ENCODE measurements at places on chromosomes 2 and 18. TPM values are rescaled to one million over a fixed set of nuclear protein-coding genes. Genes with fewer than 3 reads are reported as not detected.

ABI2 gene
- 13.8 TPM for total RNA-seq

RAPGEF4 gene
- 1.4 TPM for total RNA-seq

SERPINB2 gene
- 205 TPM for total RNA-seq

ZNF24 gene
- total RNA-seq, result 18.6 TPM

MFSD2B gene
- total RNA-seq, result 0.14 TPM

CCDC102B gene
- 0.92 TPM for total RNA-seq

PTH2R gene
- not detected for total RNA-seq

KCNK3 gene
- not detected for total RNA-seq

LYG1 gene
- total RNA-seq, result not detected

ZEB2 gene
- total RNA-seq, result 0.05 TPM

DUSP2 gene
- total RNA-seq, result 6.5 TPM

KCNG2 gene
- total RNA-seq, result not detected

CYP27A1 gene
- 0.56 TPM for total RNA-seq

CHRND gene
- total RNA-seq, result not detected

PSMA8 gene
- total RNA-seq, result not detected

FOXD4L1 gene
- not detected for total RNA-seq

DSC2 gene
- 116 TPM for total RNA-seq

CLEC4F gene
- not detected for total RNA-seq

TCF23 gene
- total RNA-seq, result not detected

SCN1A gene
- not detected for total RNA-seq

RBM45 gene
- total RNA-seq, result 9.5 TPM

SOCS6 gene
- 17.9 TPM for total RNA-seq

CELF4 gene
- total RNA-seq, result not detected

IL18R1 gene
- total RNA-seq, result 1.2 TPM

ICA1L gene
- total RNA-seq, result 1.1 TPM

ZAP70 gene
- total RNA-seq, result not detected

IL36G gene
- 15.7 TPM for total RNA-seq

GLB1L gene
- total RNA-seq, result 7.4 TPM

IMMT gene
- total RNA-seq, result 89.9 TPM

MLPH gene
- total RNA-seq, result 7.8 TPM

MTLN gene
- total RNA-seq, result 104 TPM

CRACDL gene
- total RNA-seq, result 3.6 TPM

SIX3 gene
- total RNA-seq, result not detected

MC5R gene
- not detected for total RNA-seq

Data from airway epithelial cell (primary cell).